Stimulated activated CD4-positive, alpha-beta T cell treated with anti-CD3 and anti-CD28 coated beads, Interleukin-1b, Interleukin-23, amount 100 ng/mL, for 24 hours (primary cell): ENCODE measurements at places on chromosomes 7 and 10.

DNA sequence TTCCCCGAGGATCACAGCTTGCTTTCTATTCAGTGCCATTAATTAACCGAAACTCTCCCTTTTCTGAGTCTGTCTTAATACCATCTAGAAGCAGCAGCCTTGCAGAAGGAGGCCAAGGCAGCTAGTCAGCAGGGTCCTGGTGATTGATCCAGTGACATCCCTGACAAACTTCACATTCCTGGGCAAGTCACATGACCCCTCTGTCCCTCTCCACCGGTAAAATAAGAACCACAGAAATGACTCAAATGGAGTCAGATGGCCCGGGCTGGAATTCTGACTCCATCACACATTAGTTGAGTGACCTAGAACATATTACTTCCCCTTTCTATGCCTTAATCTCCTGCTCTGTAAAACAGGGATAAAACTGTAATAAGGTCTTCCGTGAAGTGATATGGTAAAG is 17.2 kb upstream of the ACSL5 start:
- DNase-seq = no peak

DNA sequence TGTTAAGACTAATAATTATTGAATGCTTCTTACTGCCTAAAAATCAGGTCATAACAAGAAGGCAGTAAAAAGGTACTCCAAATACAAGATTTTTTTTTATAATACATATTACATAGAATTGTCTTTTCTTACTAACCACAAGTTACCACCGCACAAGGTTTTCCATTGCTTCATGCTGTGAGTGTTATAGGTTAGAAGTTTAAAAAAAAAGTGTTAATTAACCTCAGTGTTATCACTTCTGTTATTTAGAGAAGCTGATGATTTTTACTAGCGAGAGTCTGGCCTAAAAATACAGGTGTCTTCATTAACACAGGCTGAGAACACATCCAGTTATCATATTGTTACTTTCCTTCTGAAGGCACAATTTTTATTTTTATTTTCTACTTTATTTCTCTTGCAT is 1281.9 kb upstream of the CELF2 start:
- no peak for DNase-seq

- DNase-seq = no peak
These were observed 14.2 kb downstream of the EBF3 start for GRCh38 chr10:129949891-129950291.

DNA sequence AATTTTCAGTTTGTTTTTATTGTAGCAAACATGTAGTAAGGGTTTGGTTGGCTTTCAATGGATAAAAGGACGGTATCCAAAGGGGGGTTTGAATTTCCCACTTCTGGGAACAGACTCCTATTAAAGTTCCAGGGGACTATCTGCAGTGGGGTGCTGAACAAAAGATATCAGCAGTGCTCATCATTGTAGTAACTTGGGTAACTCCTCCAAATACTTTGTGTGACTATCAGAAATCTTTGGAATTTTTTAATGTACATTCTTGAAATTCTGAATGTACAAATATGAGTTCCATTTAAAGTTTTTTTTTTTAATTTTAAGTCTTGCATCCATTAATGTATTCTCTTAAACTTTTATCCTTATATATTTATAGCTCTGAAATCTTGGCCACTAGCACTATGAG is 42.1 kb downstream of the CYP51A1 start:
- DNase-seq = no peak

- DNase-seq = no peak
These were observed 14.0 kb downstream of the RALA start for GRCh38 chr7:39637400-39637799.
